ENCODE measurements at places on chromosomes 4 and X.

DNA sequence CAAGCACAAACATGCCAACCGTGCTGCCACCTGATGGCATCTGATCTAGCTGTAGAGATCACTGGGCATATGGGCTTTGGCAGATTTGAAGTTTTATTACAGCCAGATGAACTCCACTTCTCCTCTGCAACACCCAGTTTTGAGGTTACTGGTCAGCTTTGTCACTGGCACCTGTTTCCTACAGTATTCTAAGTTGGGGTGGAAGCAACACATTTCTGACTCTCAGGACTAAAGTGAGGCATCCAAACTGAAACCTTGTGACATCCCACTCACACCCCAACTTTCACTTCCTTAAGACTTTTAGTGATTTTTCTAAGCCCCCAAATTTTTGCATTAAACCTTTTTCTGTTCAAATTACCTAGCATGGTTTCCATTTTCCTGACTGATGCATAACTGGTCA is 115.1 kb upstream of the PCDH18 start:
- DNase-seq, result no peak
- H3K4me3 ChIP-seq, result no peak overlapping the region
- no peaks in the 10 kb centered on the region for H3K36me3 ChIP-seq
- no peak overlapping the region for H3K27ac ChIP-seq
- no peaks in the 10 kb centered on the region for H3K4me1 ChIP-seq

GRCh38 chr4:76058888-76059426 is 15.6 kb upstream of the ART3 start:
- no peak overlapping the region for H3K27ac ChIP-seq
- H3K4me3 ChIP-seq, result no peak overlapping the region
- H3K4me1 ChIP-seq, result no peaks in the 10 kb centered on the region
- no peaks in the 10 kb centered on the region for H3K36me3 ChIP-seq
- peaks cover 7% of the 10 kb centered on the region for H3K27me3 ChIP-seq

- no peak for DNase-seq
- no peak overlapping the region for H3K4me3 ChIP-seq
- H3K4me1 ChIP-seq, result peaks cover 7% of the 10 kb centered on the region
- no peak overlapping the region for H3K27ac ChIP-seq
- H3K27me3 ChIP-seq, result no peaks in the 10 kb centered on the region
These were observed 23.0 kb upstream of the CLDN24 start for GRCh38 chr4:183345261-183345660.

GRCh38 chr4:139872274-139872673 is 206.7 kb downstream of the MGST2 start:
- peak overlapping the region; percentile 57 for H3K27ac ChIP-seq
- H3K4me3 ChIP-seq, result no peak overlapping the region
- H3K36me3 ChIP-seq, result no peaks in the 10 kb centered on the region
- H3K4me1 ChIP-seq, result no peaks in the 10 kb centered on the region
- DNase-seq, result peak; percentile 96

GRCh38 chr4:120874792-120875774 is 47.4 kb downstream of the PRDM5 start:
- no peaks in the 10 kb centered on the region for H3K36me3 ChIP-seq
- H3K27ac ChIP-seq, result no peak overlapping the region
- H3K4me1 ChIP-seq, result no peaks in the 10 kb centered on the region
- no peaks in the 10 kb centered on the region for H3K27me3 ChIP-seq
- no peak overlapping the region for H3K4me3 ChIP-seq

DNA sequence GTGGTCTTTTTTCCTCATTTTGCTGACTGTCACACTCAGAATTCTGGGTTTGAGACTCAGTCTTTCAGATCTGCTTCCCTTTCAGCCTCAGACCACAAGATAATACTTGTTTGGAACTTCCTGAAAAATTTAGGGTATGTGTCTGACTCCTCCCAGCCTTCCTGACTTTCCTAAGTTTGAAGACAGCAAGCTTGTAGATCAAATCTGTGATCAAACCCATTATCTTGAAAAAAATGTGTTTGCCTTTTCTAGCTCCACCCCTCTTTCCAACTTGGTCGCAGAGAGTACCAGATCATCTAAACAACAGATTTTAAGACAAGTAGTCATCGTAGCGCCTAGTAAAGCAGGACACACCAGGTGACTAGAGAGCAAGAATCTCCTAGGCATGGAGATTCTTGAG is 9.9 kb downstream of the BCAP31 start:
- H3K36me3 ChIP-seq, result peaks cover 59% of the 10 kb centered on the region
- peaks cover 6% of the 10 kb centered on the region for H3K4me1 ChIP-seq
- no peak overlapping the region for H3K27ac ChIP-seq
- no peak for DNase-seq
- H3K27me3 ChIP-seq, result peaks cover 5% of the 10 kb centered on the region

DNA sequence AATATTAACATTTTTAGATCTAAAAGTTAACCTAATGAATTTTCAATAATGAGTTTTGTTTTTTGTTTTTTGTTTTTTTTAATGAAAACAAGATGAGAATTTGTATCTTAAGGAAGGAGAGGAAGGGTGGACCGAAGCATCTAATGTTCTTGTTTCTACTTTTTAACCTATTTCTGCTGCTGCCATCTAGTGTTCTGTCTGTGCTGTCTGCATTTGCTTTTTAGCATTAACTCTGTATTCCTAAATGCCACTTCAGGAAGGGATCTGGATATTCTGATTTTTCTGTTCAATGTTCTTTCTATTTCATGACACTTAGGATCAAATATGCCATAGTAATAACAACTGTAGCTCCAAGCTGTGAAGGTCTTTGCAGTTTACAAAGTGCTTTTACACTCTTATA is 161.7 kb downstream of the BRWD3 start:
- no peak overlapping the region for H3K4me3 ChIP-seq
- no peaks in the 10 kb centered on the region for H3K27me3 ChIP-seq
- H3K4me1 ChIP-seq, result no peaks in the 10 kb centered on the region
- DNase-seq, result peak; percentile 0
- H3K27ac ChIP-seq, result no peak overlapping the region
- no peaks in the 10 kb centered on the region for H3K36me3 ChIP-seq

GRCh38 chr4:8614365-8615193 is 22.0 kb downstream of the CPZ start:
- H3K4me3 ChIP-seq, result no peak overlapping the region
- no peak overlapping the region for H3K27ac ChIP-seq
- peaks cover 13% of the 10 kb centered on the region for H3K36me3 ChIP-seq
- H3K4me1 ChIP-seq, result no peaks in the 10 kb centered on the region
- no peak for DNase-seq

DNA sequence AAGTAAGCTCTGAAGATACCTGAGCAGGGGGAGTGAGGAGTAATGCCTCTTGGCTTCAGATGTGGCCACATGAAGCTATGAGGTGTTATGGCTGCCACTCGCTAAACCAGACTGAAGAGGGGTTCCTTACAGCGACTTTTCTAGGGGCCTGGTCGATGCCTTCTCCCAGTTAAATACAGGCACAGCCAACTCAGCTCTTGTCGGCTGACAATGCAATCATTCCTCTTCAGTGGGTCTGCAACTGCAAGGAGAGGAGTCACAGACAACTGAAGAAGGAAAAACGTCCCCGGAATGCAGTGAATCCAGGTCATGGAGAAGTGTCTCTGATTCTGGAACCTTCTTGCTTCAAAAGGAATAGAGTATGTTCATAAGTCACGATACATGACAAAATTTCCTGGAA is 106.4 kb downstream of the RNF150 start:
- no peaks in the 10 kb centered on the region for H3K36me3 ChIP-seq
- no peak for DNase-seq
- peaks cover under 1% of the 10 kb centered on the region for H3K4me1 ChIP-seq
- no peak overlapping the region for H3K27ac ChIP-seq
- no peaks in the 10 kb centered on the region for H3K27me3 ChIP-seq

DNA sequence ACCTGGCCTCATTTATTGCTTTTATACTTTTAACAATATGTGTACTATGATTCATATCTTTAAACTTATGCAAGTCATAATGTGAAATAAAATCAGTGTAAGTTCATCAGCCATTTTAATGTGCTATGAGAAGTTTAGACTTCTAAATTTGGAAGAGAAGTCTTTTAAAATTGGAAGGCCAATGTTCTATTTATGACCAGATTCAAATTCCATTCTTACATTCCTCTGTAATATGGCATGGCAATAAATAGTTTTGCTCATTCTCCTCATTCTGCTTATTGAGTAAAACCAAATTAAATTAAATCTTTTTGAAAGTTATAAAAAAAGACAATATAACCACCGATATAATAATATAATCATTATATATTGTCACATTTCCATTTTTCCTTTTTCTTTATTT is 126.2 kb downstream of the SORBS2 start:
- no peaks in the 10 kb centered on the region for H3K36me3 ChIP-seq
- H3K4me3 ChIP-seq, result no peak overlapping the region
- no peaks in the 10 kb centered on the region for H3K27me3 ChIP-seq
- DNase-seq, result no peak
